ENCODE measurements at places on chromosomes 7 and 10. TPM values are rescaled to one million over a fixed set of nuclear protein-coding genes. Genes with fewer than 3 reads are reported as not detected.

ELN gene
- total RNA-seq: 20.8 TPM

TBX20 gene
- total RNA-seq: 53.6 TPM

SLIT1 gene
- total RNA-seq: not detected

PTPRE gene
- total RNA-seq: 6.8 TPM

GIMAP4 gene
- 0.54 TPM for total RNA-seq

HIP1 gene
- 6.8 TPM for total RNA-seq

TMEM130 gene
- 8.4 TPM for total RNA-seq

GIMAP2 gene
- 2.9 TPM for total RNA-seq

RHOBTB1 gene
- total RNA-seq: 8.9 TPM

LRRTM3 gene
- total RNA-seq: not detected

PPP1R3A gene
- not detected for total RNA-seq

IKZF5 gene
- total RNA-seq: 4.9 TPM

FAM25C gene
- not detected for total RNA-seq

ADAM22 gene
- 0.19 TPM for total RNA-seq

CABCOCO1 gene
- total RNA-seq: not detected

ARHGEF5 gene
- total RNA-seq: 2.2 TPM

UCN3 gene
- not detected for total RNA-seq

ATE1 gene
- total RNA-seq: 10.9 TPM

MMRN2 gene
- 3.3 TPM for total RNA-seq

IDI2 gene
- total RNA-seq: not detected

ZPBP gene
- not detected for total RNA-seq

TWIST1 gene
- 20.8 TPM for total RNA-seq

Data from cardiac ventricle fibroblast (primary cell).